T-helper 22 cell (primary cell): ENCODE measurements at places on chromosomes 4 and X.

DNA sequence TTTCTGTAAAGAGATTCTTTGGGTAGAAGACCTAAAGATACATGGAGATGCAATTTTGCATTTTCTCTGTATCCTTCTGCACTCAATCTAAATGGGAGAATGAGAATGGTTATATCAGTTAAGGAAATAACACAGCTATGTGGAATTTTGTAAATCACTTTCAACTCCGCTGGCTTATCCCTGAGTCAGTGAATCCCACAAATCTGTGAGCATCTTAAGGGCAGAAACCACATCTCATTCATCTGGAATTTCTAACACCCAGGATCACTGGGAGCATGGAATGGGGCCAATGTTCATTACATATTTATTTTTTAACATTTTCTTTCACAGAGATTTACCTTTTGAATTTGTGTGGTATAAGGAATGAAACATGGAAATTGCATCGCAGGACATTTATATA, 167.8 kb downstream of the CFAP47 start:
- no peak for DNase-seq

GRCh38 chr4:102008711-102009110, 218.2 kb downstream of the BANK1 start:
- no peak for DNase-seq

- DNase-seq = no peak
Observed at GRCh38 chr4:8602686-8603430, 10.3 kb downstream of the CPZ start.

GRCh38 chr4:7890635-7891393, 48.8 kb downstream of the AFAP1 start:
- DNase-seq = no peak

DNA sequence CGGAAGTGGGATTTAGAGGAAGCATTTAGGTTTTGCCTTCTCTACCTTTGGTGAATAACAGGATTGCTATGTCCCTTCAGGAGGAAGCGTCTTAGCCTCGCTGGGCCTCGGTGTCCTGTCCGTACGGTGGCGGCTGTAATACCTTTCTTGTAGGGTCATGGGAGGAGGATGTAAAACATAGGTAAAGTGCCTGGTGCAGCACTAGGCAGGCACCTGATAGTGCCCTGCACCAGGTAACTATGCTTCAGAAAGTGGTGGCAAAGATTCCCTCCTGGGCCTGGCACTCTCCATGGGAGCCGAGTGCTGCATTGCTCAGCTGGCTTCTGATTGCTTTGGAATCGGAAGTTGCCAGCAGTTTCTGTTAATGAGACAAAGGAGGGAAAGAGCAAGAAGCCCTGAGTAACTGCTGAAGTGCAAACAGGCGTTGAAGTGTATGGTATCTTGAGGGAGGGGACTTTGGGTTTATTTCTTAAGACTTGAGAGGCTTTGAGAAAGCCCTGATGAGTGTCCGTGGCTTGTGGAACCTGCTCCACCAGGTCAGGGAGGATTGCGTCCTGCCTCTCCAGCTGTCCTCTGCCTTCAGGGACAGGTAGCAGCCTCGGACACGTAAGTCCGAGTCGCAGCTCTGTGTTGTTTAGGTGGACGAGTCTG, 45.8 kb downstream of the TBC1D14 start:
- DNase-seq = no peak

DNA sequence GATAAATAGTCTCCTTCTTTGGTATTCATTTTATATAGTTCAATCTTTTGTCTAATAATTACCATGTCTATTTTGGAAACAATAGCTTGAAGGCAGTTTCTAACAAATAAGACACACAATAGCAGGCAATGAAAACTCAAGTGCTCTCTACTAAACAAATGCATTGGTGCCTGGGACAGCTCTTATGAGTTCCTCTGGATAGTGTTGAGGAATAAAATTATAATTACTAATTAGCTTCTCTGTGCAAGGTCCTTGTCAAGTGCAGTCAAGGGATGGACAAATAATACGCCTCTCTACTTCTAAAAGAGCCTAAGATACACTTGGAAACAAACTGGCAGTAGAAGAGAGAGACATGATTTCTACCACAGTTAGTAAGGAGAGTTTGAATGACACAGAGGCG, 229.0 kb upstream of the GLRA2 start:
- DNase-seq = no peak

DNA sequence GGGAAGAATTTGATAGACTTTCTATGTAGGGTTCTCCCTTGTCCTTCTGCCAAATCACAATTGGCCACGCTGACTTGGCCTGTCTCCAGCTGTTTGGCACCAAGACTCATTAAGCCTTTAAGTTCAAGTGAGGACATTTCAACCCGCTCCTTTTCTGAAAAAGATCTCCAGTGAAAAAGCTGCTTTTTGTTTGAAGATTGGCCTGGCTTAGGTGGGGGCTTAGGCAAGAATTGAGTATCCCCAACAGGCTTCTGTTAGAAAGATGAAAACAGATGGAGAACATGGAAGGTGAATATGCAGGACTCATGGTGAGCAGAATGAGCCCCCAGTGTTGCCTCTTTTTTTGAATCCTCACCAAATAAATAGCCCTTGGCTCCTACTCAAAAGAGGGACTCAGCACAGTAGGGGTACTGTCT, 28.5 kb upstream of the LIMCH1 start:
- DNase-seq = no peak

DNA sequence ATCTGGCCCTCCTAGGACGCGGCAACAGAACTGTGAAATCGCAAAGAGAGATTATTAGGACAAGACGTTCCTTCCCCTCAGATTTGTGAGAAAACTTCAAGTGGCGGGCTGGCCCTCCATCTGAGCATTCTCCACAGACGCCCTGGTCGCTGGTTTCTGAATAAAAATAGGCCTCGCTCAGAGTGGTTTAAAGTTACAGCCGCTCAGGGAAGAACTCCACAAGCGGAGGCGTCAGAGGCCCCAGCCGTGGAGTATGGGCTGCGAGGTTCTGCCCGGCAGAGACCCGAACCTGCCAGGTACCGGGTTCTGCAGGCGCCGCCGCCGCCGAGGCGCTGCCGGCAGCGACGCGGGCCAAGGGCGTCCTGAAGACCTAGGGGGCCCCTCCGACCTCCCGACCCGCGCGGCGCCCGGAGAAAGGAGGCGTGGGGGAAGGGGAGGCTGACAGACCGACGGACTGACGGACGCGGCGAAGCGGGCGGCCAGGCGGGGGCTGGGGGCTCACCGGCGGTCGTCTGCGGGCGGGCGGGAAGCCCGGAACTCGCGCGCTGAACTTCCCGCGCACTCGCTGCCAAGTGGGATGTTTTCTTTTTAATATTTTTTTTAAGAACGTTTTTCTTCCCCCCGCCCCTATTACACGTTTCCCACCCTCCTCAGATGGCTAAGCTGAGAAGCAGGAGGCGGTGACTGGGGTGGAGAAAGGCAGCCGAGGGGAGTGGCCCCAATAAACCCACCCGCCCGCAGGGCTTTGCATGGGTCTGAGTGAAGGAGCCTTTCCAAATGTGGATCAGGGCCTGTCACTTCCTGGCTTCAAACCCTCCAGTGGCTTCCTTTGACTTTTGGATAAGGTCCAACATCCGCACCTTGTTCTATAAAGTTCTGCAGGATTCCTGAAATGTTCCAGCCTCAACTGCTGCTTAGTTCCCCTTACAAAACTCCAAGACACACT, at the start of gene PABPC4L:
Gene PABPC4L, minus strand, starts transcription at position 574 of the 946 bp plus-strand sequence. CDS start 770 bp downstream, outside the sequence.
- no peak for DNase-seq

DNA sequence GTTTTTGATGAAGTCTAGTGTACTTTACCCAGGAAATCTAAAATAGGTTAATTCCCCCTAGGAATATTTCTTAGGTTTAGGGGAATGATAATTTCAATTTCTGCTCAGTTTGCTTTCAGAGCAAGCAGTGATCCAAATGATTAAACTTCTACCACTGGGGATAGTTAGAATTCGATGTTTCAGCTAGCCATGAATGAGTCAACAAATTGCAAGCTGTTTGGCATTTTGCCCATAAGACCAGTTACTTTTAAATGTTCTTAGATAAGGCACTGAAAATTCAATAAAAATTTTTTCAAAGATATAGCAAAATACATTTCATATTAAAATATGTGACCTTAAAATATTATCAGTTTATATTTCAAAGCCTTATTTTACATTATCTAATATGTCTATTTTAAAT, 993.6 kb downstream of the ARAP2 start:
- no peak for DNase-seq

- DNase-seq = no peak
Observed at GRCh38 chrX:42933187-42933586, 155.2 kb upstream of the PPP1R2C start.

GRCh38 chr4:12729384-12729783, 754.8 kb downstream of the RAB28 start:
- DNase-seq = no peak

DNA sequence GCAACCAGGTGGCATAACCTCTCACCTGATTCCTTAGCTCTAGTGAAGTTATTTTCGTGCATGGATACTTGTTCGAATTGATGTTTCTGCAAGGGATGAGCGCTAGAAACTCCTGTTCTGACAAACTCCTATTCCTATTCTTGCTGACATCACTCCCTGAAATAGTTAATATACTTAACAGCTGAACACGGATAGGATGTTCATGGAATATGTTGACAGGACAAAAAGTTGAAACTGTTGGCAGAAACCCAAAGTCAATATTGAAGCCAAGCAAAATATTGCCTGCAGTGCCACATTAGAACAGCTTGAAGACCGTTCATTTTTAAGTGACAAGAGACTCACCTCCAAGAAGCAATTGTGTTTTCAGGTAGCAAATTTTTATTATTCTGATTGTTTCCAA, at the start of gene KLKB1:
Gene KLKB1, plus strand, starts transcription at position 287 of the 400 bp plus-strand sequence. CDS start 689 bp downstream, outside the sequence.
- no peak for DNase-seq

- DNase-seq = no peak
Observed at GRCh38 chrX:7889680-7890079, 37.5 kb downstream of the PNPLA4 start.

GRCh38 chrX:49845701-49846403, 16.7 kb downstream of the PAGE4 start:
- no peak for DNase-seq

- DNase-seq = no peak
Observed at GRCh38 chr4:172871381-172871780, 297.2 kb upstream of the GALNT7 start.

GRCh38 chr4:156146571-156146970, 192.9 kb upstream of the CTSO start:
- no peak for DNase-seq
